ENCODE measurements at places on chromosomes 2 and 18.

DNA sequence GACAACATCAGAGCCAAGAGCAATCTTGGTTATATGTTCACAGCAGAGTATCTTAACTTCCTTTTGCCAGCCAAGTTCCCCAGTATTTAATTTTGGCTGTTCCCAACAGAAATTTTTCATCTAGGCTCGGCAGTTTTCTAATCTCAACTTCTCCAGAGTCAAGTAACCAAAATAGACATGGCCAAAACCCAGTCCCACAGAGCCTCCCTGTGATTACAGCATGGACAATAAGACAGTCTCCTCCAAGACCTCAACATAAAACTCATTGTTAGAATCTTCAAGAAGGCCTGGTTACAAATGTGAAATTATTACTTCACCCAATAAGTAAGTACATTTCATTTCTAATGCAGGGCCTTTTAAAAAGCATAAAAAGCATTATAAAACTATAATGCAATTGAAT is 445.7 kb downstream of the NCKAP5 start:
- no peak for DNase-seq

DNA sequence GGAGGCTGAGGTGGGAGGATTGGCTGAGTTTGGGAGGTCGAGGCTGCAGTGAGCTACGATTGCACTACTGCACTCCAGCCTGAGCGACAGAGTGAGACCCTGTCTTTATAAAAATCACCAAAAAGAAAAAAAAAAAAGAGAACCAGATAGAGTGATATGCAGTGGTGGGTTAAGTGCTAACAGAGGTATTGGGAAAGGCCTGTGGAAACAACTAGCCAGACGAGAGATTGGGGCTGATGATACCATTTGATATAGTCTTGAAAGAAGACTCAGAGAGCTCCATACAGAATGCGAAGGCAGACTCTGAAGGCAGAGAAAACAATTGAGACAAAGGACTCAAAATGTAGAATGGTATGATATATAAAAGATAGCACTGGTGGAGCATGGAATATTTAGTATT is 134.1 kb downstream of the CDC42EP3 start:
- no peak for DNase-seq

DNA sequence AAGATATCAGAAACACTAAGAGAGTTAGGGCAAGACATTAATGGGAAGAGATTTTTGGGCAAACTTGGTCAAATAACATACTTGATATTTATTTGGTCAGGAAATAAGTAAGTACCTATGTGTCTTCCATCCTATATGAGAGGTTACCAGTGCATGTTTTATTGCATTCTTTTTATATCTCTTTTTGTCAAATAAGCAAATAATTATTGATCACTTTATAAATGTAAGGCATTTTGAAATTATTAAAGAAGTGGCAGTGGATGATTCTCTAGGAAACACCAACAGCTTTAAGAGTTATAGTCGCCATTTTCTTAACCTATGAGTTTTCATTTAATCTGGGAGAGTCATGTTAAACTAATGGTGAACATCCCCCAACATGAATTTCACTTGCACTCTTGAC is 453.3 kb downstream of the MEIS1 start:
- DNase-seq, result no peak

- no peak for DNase-seq
Measured at GRCh38 chr2:43171789-43172188, 54.6 kb downstream of the ZFP36L2 start.

- DNase-seq, result no peak
Measured at GRCh38 chr2:47008381-47009252, 93.0 kb upstream of the MCFD2 start.

DNA sequence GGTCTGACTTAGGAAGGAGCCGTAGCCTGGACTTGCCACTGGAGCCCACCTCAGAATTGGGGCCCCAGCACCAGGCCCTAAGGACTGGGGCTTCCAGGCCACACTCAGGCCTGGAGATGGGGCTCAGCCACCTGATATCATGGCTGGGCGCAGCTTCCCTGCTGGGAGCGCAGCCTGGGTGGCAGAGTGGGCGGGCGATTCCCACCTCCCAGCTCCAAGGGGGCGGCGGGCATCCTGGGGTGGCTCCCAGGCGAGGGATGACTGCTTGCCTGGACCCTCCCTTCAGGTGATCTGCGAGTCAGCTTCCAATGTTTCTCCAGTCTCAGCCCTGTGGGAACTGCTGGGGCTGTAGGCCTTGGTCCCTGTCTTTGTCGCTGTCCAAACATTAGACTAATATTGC is 20.1 kb downstream of the GPR35 start:
- no peak for DNase-seq

DNA sequence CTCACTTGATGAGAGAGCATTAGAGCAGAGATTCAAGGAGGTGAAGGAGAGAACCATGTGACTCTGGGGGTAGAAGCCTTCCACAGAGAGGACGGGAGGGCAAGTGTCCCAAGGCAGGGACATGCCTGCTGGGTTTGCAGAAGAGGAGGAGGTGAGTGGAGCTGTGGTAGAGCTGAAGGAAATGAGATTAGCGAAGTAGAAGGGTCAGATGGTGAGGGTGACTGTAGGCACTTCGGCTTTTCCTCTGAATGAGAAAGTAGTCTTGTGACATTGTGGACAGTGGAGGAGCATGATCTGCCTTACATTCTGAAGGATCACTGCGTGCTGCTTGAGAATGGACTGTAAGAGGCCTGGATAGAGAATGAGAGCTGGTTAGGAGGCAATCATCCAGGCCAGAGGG is 126.0 kb downstream of the NXPH2 start:
- no peak for DNase-seq

All from CD4-positive, alpha-beta T cell treated with Interleukin-12 subunit alpha and Interleukin-12 subunit beta, for 1 hour (primary cell).